ENCODE measurements at places on chromosomes 3 and 15.

- no peak for DNase-seq
Observed at GRCh38 chr3:188855675-188856074, 316.1 kb upstream of the TPRG1 start.

DNA sequence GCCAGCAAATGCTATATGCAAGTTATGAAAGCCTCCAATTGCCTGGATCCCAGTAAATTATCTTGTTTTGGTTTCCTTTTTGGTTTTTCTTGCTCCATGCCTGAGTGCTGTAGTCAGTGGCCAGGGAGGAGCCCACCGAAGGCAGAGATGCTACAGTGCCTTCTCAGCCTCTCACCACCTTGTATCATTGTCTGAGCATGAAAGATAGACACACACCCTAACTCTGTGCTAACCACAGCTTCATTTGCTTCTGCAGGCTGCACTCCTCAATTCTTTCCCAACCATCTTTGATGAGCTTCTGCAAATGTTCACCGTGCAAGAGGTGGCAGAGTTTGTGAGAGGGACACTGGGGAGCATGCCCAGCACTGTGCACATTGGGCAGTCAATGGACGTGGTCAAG is 114.5 kb upstream of the MANF start:
- DNase-seq, result no peak

- no peak for DNase-seq
Observed at GRCh38 chr15:27722102-27722501, 377.0 kb downstream of the OCA2 start.

DNA sequence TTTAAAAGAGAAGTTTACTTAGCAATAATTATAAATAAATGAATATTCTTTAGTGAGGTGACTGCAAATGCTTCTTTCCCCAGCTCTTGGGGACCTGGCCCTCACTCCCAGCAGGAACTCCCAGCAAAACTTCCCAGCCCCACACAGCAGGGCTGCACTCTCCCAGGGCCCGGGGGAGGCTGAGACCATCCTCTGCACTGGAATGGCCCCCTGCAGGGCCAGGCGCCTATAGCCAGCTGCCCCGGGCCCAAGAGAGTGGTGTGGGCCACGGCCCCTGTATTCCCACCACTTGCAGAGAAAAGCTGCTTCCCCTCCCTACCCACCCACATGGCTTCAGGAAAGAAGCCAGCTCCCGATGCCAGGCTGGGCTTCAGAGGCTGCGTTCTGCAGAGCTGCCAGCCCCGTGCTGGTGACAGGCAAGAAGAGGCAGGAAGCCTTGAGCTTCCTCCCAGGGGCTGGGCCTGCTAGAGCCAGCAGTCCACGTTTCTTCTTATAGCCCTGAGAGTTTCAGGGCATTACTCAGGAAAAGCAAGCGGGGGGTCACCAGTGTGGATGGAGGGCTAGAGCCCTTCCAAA is 20.0 kb downstream of the IDH2 start:
- peak; percentile 34 for DNase-seq

GRCh38 chr15:39714251-39714650 is 68.4 kb downstream of the FSIP1 start:
- no peak for DNase-seq

GRCh38 chr3:18745472-18745871 is 320.3 kb upstream of the SATB1 start:
- peak; percentile 62 for DNase-seq

DNA sequence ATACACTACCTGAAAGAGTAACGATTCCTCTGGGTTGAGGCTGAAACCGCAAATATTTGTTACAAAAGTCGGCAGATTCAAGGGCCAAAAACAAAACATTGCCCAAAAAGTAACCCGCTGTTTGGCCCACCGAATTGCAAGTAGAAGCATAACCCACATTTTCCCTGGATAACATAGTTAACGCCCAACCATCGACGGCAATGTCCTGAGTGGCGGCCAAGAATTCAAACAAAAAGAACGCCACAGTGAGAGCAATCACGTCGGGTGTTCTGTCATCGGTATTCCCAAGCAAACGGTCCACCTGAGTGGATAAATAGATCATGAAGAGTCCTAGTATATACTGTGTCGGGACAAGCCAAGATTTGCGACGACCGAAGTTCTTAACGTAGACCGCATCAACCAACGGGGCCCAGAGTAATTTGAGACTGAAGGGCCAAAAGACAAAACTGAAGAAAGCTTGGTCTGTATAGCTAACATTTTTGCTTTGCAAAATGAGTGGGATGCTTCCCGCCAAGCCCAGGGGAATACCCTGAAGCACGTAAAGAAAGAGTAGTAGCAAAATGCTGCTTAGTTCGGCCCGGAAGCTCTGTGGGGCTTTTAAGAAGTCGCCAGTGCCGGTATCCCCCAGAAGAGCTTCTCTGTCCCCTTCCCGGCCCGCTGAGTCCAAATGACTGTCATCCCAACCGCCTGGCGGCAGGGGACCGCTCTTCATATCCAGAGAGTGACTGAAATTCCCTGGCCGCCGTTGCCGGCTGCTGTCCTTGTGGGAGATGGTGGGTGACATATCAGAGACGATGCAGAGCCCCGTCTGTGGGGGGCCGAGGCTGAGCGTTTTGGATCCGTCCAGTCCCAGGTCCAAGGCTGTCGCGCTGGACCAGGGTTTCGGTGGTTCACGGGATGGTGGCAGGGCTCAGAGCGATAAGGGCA is 750 bp downstream of the SLC33A1 start:
- DNase-seq, result peak; percentile 39

DNA sequence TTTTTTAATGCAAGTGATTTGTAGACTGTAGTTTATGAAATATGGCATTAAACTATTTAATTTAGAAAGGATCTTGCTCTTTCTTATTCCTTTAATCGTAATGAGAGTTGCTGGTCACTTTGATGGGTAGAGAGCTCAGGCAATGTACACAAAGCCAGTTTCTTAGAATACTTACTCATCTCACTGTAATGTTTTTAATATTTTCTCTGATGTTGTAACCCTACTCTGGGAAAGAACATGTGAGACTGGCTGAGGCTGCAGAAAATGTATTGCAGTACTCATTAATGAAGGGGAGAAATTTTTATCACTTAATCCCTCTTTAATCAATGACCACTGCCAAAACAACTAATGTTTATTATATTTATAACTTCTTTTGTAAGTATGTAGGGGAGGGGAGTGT is 479.4 kb upstream of the KCNMB2 start:
- no peak for DNase-seq

GRCh38 chr3:129435367-129435766 is 4.4 kb downstream of the MBD4 start:
- DNase-seq, result no peak

DNA sequence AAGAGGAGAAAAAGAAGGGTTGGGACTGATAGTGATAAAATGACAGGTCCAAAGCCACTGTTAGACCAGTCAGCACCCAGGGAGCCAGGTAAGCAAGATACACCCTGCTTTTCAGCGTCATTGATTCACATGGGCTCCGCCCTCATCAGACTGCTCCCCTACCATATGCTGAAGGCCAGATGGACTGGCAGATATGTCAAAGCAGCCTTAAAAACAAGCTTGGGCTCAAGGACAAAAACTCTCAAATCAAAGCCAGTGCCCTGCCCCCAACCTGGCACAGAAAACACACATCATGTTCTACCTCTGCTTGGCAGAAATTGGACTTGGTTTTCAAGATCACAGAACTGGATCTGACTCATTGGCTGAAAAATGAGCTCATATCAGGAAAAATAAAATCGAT is 33.4 kb downstream of the SH3BP5 start:
- DNase-seq, result no peak

DNA sequence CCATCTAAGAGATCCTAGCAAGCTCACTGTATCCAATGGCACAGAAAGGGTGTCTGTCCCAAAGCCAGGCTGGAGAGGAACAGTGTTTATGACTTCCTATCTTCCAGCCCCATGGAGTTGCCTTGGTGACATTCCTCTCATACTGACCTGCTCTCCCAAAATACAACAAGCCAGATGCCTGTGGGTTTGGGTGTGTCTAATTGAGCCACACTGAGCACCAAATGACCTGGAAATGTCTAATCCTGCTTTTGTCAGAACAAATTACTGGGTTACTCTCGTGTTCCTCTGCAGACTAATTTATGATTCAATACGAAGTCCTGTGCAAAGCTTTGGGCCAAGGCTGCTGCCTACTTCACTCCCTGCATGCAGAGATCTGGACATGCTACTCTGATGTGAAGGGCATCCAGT is 98.1 kb upstream of the STRIT1 start:
- no peak for DNase-seq

- DNase-seq, result no peak
Observed at GRCh38 chr3:63724987-63725386, 72.5 kb downstream of the SNTN start.

GRCh38 chr15:85361323-85361722 is 19.1 kb upstream of the AKAP13 start:
- no peak for DNase-seq

DNA sequence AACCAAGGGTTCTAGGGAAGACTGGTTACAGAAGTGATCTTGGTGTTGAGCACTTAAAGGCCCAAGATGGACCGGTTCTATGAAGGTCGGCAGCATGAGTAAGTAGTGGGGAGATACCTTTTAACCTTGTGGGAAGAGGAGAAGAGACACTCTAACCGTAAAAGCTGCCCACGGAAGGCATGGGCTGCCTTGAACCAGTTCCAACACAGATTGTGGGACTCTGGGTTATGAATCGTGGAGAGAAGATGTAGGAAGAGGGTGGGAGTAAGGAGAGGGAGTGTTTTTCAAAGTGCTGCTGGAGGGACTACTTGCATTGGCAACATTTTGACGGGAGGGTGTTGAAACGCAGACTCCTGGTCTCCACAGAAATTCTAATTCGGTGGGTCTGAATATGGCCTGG is 67.1 kb downstream of the CRYGS start:
- no peak for DNase-seq

All from bone marrow (tissue), 2 donors.